Osteocyte (in vitro differentiated cells): ENCODE measurements at places on chromosomes 13 and 19. TPM values are rescaled to one million over a fixed set of nuclear protein-coding genes. Genes with fewer than 3 reads are reported as not detected.
A peak's percentile ranks its signal among the peaks of the same experiment; 100 is the strongest.

- no peak for DNase-seq
Measured at GRCh38 chr13:100266026-100266425, 177.1 kb downstream of the PCCA start.

Gene OXGR1
- not detected in 2 replicates for total RNA-seq

Gene LRP3
- 49.8 and 52.3 TPM in 2 replicates for total RNA-seq

Gene BST2
- 1.8 and 2.3 TPM in 2 replicates for total RNA-seq

GRCh38 chr19:8088752-8089663 is 36.4 kb downstream of the CCL25 start:
- DNase-seq = no peak

- DNase-seq = no peak
Measured at GRCh38 chr19:17156947-17157302, 58.2 kb upstream of the USE1 start.

DNA sequence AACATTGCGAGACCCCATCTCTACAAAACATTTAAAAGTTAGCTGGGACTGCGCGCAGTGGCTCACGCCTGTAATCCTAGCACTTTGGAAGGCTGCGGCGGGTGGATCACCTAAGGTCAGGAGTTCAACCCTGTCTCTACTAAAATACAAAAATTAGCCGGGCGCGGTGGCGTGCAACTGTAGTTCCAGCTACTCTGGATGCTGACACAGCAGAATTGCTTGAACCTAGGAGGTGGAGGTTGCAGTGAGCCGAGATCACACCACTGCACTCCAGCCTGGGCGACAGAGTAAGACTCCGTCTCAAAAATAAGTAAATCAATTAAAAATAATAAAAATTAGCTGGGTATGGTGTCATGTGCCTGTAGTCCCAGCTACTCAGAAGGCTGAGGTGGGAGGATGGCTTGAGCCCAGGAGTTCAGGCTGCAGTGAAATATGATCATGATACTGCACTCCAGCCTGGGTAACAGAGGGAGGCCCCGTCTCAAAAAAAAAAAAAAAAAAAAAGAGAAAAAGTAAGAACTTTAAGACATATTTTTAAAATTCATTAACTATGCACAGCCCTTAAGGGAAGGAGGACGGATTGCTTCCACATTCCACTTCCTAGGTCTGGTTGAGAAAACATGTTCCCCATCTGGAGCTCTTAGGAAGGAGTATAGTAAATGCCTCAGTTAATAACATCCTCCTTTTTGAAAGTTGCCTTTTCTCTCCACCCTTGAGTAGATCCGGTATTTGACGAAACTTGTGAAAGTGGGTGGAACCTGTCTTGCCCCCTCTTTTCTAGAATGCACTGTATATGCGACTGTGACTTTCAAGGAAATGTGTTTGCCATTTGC is 26.1 kb downstream of the EXOC3L2 start:
- DNase-seq = no peak

- no peak for DNase-seq
Measured at GRCh38 chr19:883661-884211, 9.3 kb downstream of the MED16 start.

DNA sequence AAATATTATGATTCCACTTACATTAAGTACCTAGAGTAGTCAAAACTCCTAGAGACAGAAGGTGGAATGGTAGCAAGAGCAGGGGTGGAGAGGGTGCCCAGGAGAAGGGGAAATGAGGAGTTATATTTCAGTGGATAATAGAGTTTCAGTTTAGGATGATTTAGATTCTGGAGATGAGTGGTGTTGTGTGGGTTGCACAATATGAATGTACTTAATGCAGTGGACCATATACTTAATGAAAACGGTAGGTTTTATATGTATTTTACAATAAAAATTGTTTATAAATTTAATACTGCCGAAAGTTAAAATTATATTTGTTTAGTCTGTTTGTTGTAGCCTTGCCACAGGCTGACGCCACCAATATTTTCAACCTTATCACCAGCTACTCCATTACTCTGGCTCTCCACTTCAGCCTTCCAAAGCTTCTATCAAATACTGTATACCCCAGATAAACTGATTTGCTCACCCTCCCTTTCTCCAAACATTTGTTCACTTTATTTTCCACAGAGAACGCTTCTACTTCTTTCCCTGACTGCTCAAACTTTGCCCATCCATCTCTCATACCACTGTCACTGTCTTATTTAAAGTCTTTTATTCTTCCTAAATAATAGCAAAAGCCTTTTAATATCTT is 1.4 kb upstream of the RBM26 start:
- no peak for DNase-seq

DNA sequence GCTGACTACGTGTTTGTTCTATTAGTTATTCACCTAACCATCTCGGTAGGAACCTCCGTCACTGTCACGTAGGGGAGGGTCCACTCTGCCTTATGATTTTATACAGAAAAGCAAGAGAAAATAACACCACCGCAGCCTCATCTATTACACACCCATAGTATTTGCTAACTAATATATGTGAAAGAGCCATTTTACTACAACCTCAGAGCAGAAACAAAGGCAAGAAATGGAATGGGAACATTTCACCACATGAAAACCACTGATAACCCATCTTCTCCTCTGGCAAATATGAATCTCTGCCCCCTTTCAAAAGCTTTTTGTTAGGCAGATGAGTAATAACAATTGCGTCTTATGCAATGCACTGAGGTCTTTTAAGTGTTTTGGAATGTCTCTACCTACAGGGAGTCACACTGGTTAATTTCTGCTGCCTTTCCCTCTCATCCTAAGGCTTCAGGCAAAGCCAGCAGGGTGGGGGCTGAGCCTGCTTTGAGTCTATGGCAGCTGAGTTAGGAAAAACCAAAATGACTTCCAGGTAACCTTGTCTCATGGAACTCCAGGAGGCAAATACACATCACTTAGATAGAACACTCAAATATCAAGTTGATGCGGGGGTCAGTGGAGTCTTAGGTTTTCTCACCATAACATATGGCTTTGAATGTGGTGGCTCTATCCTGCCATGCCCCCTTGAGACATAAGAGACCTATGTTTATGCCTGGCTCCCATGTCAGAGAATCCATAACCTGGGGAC is 15.0 kb downstream of the TSHZ3 start:
- DNase-seq = no peak

- DNase-seq = no peak
Measured at GRCh38 chr19:5851302-5851701, at the start of gene FUT3. FUT3 (minus strand) TSS chr19:5851449.

DNA sequence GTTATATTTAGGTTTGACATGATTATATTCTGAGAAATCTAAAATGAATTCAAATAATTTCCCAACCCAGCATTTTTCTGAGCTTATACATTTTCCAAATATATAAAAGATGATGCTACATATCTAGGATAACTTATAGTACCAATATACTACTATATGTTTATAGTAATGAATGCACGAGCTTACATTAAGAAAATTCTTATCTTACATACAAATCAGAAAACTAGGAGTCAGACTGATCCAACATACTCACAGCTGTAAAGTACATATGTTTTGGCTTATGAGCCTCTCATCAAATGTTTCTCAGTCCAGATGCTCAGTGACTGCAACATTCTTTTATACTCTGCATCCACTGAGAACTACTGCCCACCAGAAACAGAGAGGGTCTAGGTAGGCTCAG is 491.3 kb upstream of the KLF12 start:
- no peak for DNase-seq

DNA sequence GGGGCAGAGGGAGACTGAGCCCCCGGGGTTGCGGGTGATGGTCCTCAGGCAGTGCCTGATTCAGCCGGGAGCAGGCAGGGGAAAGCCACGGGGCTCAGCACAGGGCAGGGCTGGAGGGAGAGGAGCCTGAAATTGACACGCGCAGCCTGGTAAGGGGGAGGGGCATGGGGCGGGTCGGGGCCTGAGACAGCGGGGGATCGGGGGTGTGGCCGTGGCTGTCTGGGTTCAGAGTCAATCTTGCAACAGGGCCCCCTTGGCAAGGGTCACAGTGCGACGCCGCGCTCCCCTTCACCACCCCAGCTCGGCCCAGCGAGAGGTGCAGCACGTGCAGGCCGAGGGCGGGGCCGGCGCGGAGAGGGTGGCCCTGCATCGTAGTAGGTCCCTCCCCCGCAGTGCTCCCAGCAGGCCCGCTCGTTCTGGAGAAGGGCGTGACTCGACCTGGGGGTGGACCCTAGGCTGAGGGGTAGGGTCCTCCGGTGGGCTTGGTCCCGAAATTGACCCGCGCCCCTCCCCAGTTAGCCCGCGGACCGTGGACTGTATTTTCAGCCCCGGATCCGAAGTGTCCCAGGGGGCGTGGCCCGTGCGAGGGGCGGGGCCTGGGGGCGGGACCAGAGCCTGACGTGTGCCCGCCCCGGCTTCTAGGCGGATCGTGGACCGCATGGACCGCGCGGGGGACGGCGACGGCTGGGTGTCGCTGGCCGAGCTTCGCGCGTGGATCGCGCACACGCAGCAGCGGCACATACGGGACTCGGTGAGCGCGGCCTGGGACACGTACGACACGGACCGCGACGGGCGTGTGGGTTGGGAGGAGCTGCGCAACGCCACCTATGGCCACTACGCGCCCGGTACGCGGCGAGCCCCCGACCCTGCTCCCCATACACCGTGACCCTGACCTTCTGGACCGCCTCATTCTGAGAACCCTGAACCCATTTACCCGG is 6.0 kb downstream of the RCN3 start:
- peak; percentile 91 for DNase-seq

Gene URAD
- total RNA-seq = not detected in 2 replicates

DNA sequence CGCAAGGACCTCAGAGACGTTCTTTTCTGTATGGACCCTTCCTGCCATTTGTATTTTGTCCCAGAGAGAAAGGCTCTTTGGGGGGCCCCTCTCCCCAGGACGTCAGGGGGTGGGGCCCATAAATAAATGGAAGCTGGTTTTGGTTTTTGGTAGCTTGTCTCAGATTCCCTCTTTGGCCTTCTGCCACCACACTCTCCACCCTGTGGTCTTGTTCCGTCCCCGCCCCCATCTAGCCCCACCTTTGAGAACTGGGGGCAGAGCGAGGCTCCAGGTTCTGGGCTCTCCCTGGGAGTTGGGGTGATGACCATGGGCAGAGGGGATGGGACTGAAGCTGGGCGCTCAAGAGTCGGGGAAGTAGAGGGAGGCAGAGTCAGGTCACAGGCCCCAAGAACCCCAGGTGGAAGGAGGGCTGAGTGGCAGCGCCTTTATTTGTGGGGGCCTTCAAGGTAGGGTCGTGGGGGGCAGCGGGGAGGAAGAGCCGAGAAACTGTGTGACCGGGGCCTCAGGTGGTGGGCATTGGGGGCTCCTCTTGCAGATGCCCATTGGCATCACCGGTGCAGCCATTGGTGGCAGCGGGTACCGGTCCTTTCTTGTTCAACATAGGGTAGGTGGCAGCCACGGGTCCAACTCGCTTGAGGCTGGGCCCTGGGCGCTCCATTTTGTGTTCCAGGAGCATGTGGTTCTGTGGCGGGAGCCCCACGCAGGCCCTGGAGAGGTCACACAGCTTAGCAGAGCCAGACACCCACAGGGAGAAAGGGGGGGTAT is 3.3 kb downstream of the ISYNA1 start:
- DNase-seq = no peak

Gene CILP2
- total RNA-seq = 0.63 and 1.1 TPM in 2 replicates

GRCh38 chr13:26656919-26657318 is 99.4 kb downstream of the WASF3 start:
- no peak for DNase-seq

Gene CBLC
- total RNA-seq = not detected in 2 replicates

DNA sequence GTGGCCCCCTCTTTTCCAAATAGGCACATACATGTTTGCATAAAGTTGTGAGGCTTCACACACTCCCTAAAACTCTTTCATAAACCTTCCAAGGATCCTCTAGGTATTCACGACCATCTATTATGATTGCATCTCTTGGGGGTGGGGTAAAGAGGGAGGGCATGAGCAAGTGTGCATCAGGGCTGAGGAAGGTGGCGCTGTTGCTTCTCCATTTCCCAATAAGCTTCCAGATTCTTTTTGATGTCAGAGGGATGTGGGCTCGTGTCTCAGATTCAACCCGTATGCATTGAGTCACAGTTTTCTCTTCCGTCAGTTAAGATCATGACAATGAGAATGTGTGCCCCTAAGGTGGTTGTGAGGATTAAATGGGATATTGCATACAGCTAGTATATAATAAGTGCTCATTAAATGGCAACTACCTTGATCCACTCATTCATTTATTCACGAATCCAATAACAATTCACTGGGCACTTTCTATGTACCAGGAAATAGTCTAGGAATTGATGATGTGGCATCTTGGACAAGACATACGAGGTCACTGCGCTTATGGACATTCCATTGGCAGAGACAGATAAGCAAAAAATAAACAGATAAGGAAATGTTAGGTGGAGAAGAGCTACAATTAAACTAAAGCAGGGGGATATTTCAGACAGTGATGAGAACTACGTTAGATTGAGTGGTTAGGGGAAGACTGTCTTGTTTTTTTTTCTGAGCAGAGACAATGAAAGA is 10.3 kb downstream of the CYP2B6 start:
- no peak for DNase-seq

Gene YJEFN3
- 6.1 and 6.3 TPM in 2 replicates for total RNA-seq

- no peak for DNase-seq
Measured at GRCh38 chr19:48418317-48419064, 25.0 kb downstream of the GRIN2D start.

DNA sequence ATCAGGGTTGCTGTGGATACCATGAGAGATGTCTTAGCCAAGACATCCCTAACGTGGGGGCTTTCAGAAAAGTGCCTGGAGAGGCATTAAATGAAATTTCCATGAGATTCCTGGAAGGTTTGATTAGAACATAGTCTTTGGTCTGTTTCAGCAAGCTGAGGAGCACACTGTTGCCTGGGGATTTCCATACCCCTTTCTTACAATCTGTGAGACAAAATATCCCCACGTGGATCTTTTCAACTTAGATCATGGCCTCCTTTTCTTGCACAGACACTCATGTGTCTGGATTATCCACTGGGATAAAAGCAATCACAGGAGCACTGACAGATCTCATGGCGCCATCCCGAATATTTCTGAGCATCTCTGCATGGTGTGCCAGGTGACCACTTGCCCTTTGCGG is 41.7 kb downstream of the GPR12 start:
- no peak for DNase-seq

Gene MAST1
- 0.32 TPM in 1 of 2 replicates, not detected in the other for total RNA-seq

- DNase-seq = no peak
Measured at GRCh38 chr19:53461866-53462265, 5.7 kb upstream of the ZNF813 start.

Gene ICAM5
- total RNA-seq = 1.7 and 2.0 TPM in 2 replicates

- DNase-seq = no peak
Measured at GRCh38 chr13:104389691-104390090, 1323.5 kb upstream of the SLC10A2 start.

DNA sequence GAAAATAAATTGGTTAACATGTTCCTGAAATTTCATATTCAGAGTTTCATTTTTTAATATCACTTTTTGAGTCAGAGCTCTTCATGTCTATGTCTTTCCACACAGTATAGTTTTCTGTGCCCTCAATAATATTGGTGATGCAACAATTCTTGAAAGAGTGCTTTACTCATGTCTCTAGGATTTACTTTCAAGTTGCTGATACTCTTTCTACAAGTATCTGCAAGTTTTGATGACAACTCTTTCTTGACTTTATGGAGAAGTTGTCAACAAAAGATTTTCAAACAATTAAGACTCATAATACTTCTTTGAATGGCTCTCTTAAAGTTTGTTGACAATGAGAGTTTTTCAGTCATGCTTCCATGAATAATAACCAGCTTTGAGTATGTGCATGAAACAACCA is 561.7 kb downstream of the DIAPH3 start:
- no peak for DNase-seq

- no peak for DNase-seq
Measured at GRCh38 chr13:109231888-109232287, 554.5 kb downstream of the IRS2 start.

Gene ZNF667
- total RNA-seq = not detected in 2 replicates

- no peak for DNase-seq
Measured at GRCh38 chr19:18775586-18776287, 15.4 kb downstream of the COMP start.
